ENCODE measurements at places on chromosomes 5 and 9. TPM values are rescaled to one million over a fixed set of nuclear protein-coding genes. Genes with fewer than 3 reads are reported as not detected.

Gene LHX2
- 0.19 TPM for total RNA-seq

Gene SYK
- 5.4 TPM for total RNA-seq

Gene TMEM171
- total RNA-seq = 1.7 TPM

- no peak for DNase-seq
- H3K27me3 ChIP-seq = no peaks in the 10 kb centered on the region
- no peak overlapping the region for H3K4me3 ChIP-seq
- peaks cover 13% of the 10 kb centered on the region for H3K4me1 ChIP-seq
- H3K36me3 ChIP-seq = no peaks in the 10 kb centered on the region
Observed at GRCh38 chr9:73073337-73074175, 78.1 kb upstream of the ANXA1 start.

DNA sequence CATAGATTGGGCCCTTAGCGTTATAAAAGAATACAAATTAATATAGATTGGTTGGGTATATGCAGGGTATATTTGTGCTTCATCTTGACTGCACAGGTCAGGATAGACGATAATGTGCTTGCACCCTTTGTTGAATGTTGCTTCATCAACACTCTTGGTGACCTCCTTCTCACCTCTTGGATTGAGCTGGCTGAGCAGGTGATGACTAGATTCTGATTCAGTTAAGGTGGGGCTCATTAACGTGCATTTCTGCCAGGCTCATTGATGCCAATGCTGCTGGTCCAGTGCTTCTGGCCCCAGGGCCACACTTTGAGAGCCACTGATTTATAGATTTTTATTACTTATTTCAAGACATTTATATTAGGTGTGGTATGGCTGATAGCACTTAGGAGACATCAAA lies 27.7 kb downstream of the PCSK5 start:
- no peaks in the 10 kb centered on the region for H3K36me3 ChIP-seq
- no peak overlapping the region for H3K4me3 ChIP-seq
- no peak overlapping the region for H3K27ac ChIP-seq
- peaks cover 20% of the 10 kb centered on the region for H3K4me1 ChIP-seq
- no peak for DNase-seq

GRCh38 chr5:61612431-61612830 lies 280.4 kb downstream of the ZSWIM6 start:
- no peaks in the 10 kb centered on the region for H3K27me3 ChIP-seq
- H3K4me1 ChIP-seq = peaks cover 13% of the 10 kb centered on the region
- H3K36me3 ChIP-seq = no peaks in the 10 kb centered on the region
- no peak overlapping the region for H3K4me3 ChIP-seq
- DNase-seq = no peak
